CD4-positive, alpha-beta T cell (primary cell): ENCODE measurements at places on chromosomes 12 and 14. TPM values are rescaled to one million over a fixed set of nuclear protein-coding genes. Genes with fewer than 3 reads are reported as not detected.

DNA sequence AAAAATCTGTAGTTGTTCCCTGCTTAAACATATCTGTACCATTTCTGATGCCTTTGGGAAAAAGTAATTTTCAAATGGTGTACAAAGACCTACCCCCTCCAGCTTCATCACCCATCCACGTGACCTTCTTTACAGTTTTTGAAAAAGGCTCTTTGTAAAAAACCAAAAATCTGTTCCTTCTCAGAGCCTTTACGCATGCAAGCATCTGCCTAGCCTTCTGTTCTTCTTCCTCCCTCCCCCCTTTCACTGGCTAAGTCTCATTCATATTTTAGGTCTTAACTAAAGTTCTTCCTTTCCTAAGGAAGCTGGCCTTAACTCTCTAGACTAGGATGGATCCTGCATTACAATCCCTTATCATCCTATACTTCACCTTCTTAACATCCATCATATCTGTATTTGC is 10.4 kb downstream of the CAPRIN2 start:
- no peak overlapping the region for H3K4me3 ChIP-seq
- no peaks in the 10 kb centered on the region for H3K4me1 ChIP-seq
- no peaks in the 10 kb centered on the region for H3K27me3 ChIP-seq
- no peak overlapping the region for H3K27ac ChIP-seq

GRCh38 chr12:130557201-130557600 is 158.9 kb downstream of the RIMBP2 start:
- no peak overlapping the region for H3K4me3 ChIP-seq
- no peak for DNase-seq
- no peaks in the 10 kb centered on the region for H3K4me1 ChIP-seq
- H3K27me3 ChIP-seq: no peaks in the 10 kb centered on the region
- no peak overlapping the region for H3K27ac ChIP-seq

DNA sequence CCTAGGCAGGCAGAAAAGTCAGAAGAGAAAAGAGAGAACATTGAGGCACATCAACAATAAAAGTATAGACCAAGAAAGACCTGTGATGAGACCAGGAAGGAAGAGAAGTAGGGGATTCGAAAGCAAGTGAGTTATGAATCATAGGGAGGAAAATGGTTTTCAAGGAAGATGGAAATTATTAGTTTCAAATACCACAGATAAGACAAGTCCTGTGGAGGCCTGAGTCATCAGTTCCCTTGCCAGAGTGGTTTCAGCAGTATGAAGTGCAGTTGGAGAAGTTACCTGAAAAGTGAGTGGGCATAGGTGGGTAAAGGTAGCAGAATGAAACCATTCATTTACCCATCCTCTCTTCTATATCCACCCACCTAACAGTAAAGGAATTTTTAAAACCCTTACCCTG is 25.2 kb upstream of the TSPAN8 start:
- no peaks in the 10 kb centered on the region for H3K27me3 ChIP-seq
- no peaks in the 10 kb centered on the region for H3K36me3 ChIP-seq
- no peaks in the 10 kb centered on the region for H3K4me1 ChIP-seq

- H3K27ac ChIP-seq: no peak overlapping the region
- DNase-seq: no peak
- H3K4me3 ChIP-seq: no peak overlapping the region
- H3K4me1 ChIP-seq: no peaks in the 10 kb centered on the region
Measured at GRCh38 chr14:28001002-28001401, 765.6 kb upstream of the FOXG1 start.

- H3K36me3 ChIP-seq: peaks cover 27% of the 10 kb centered on the region
- H3K27ac ChIP-seq: no peak overlapping the region
- H3K4me1 ChIP-seq: no peaks in the 10 kb centered on the region
- DNase-seq: no peak
Measured at GRCh38 chr12:113880326-113880725, 85.8 kb downstream of the RBM19 start.

DNA sequence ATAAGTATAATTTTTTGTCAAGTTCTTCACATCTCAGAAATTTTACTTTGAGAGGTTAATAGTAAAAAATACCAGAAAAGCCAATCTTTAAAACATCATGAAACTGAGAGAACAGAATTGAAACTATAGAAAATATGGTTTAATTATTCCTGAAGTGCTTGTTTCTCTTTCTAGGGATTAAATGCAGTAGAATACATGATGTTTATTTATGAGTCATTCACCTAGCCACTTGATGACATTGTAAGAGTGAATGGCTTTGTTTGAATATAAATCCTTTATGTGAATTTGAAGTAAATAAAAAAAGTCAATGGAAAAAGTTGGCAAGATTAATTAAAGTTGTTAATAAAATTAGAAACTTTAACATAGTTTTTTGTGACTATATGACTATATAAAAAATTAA is 48.4 kb downstream of the KTN1 start:
- H3K4me3 ChIP-seq: no peak overlapping the region
- no peaks in the 10 kb centered on the region for H3K27me3 ChIP-seq
- H3K36me3 ChIP-seq: peaks cover 56% of the 10 kb centered on the region
- no peak overlapping the region for H3K27ac ChIP-seq

- no peak for DNase-seq
- no peaks in the 10 kb centered on the region for H3K27me3 ChIP-seq
- no peak overlapping the region for H3K4me3 ChIP-seq
- H3K36me3 ChIP-seq: no peaks in the 10 kb centered on the region
- no peak overlapping the region for H3K27ac ChIP-seq
Measured at GRCh38 chr12:104689635-104690034, 232.9 kb downstream of the CHST11 start.

- DNase-seq: no peak
- no peaks in the 10 kb centered on the region for H3K4me1 ChIP-seq
- H3K27me3 ChIP-seq: no peaks in the 10 kb centered on the region
- H3K27ac ChIP-seq: no peak overlapping the region
Measured at GRCh38 chr12:58487678-58488161, 432.6 kb downstream of the LRIG3 start.

DNA sequence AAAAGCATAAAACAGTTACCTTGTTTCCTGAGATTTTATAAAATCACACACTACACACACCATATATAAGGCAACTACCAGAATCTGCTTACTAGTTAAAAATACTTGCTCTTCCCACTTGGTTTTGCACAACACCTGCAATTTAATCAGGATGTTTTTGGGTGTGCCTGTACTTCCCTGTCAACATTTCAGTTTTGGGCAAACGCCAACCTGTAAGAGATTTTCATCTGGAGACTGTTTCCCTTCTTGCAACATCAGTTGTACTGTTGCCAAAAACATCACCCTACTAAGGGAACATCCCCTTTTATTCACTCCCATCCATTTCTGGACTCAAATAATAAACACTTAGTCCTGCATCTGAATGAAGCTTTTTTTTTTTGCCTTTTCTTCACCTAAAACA is 172.3 kb downstream of the DUSP6 start:
- no peak for DNase-seq
- H3K27ac ChIP-seq: no peak overlapping the region
- H3K4me1 ChIP-seq: no peaks in the 10 kb centered on the region
- no peaks in the 10 kb centered on the region for H3K36me3 ChIP-seq
- H3K27me3 ChIP-seq: no peaks in the 10 kb centered on the region

- no peak overlapping the region for H3K27ac ChIP-seq
- H3K4me1 ChIP-seq: no peaks in the 10 kb centered on the region
- DNase-seq: no peak
- peaks cover 15% of the 10 kb centered on the region for H3K36me3 ChIP-seq
- H3K27me3 ChIP-seq: no peaks in the 10 kb centered on the region
Measured at GRCh38 chr12:89454080-89454848, 70.3 kb downstream of the GALNT4 start.

GRCh38 chr14:24060984-24061913 is 9.4 kb downstream of the CARMIL3 start:
- no peak for DNase-seq
- no peaks in the 10 kb centered on the region for H3K36me3 ChIP-seq
- H3K27ac ChIP-seq: no peak overlapping the region
- H3K4me1 ChIP-seq: no peaks in the 10 kb centered on the region
- H3K27me3 ChIP-seq: no peaks in the 10 kb centered on the region
- no peak overlapping the region for H3K4me3 ChIP-seq

DNA sequence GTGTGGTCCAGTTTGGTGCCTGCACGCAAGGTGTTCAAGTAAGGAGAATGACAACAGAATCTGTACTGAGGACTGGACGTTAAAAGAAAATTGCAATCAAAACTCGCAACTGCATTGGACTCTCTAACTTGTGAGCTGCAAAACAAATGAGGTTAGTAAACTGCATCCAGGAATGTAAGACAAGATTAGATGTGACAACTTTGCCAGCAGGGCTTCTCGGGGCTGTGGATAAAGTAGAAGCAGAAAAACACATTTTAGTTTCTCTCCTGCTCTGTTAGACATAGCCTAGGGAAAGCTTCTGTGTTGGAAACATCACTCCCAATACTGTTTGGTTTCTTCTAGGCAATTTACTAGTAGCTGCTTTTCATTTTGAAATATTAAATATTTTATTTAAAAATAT is 338.2 kb upstream of the NAV3 start:
- no peak overlapping the region for H3K4me3 ChIP-seq
- no peaks in the 10 kb centered on the region for H3K4me1 ChIP-seq
- no peaks in the 10 kb centered on the region for H3K27me3 ChIP-seq

GRCh38 chr12:99444859-99445316 is 202.7 kb upstream of the GARIN6 start:
- no peak for DNase-seq
- H3K36me3 ChIP-seq: no peaks in the 10 kb centered on the region
- no peaks in the 10 kb centered on the region for H3K27me3 ChIP-seq
- no peak overlapping the region for H3K4me3 ChIP-seq
- H3K4me1 ChIP-seq: no peaks in the 10 kb centered on the region

- DNase-seq: no peak
- H3K27ac ChIP-seq: no peak overlapping the region
- no peaks in the 10 kb centered on the region for H3K4me1 ChIP-seq
- no peaks in the 10 kb centered on the region for H3K27me3 ChIP-seq
- no peak overlapping the region for H3K4me3 ChIP-seq
- no peaks in the 10 kb centered on the region for H3K36me3 ChIP-seq
Measured at GRCh38 chr14:59688224-59689170, 111.9 kb upstream of the CCDC175 start.

DNA sequence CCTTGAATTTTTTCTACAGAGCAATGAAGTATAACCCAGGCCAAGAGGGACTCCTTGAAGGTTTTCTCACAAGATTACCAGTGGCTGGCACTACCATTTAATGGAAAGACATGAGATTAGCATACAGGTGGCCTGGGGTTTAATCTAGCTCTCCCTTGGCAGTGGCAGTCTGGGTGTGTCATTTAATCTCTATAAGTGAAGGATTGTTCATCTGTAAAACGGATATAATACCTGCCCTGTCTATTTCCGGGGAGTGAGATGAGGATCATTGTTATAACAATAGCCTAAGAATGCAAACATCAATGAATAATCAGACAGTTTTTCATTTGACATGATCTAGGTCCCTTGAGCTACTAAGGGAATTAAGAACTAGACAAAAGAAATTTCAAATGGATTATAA is 168.7 kb upstream of the CPNE8 start:
- no peak for DNase-seq
- no peak overlapping the region for H3K4me3 ChIP-seq
- H3K4me1 ChIP-seq: no peaks in the 10 kb centered on the region
- H3K27me3 ChIP-seq: no peaks in the 10 kb centered on the region
- H3K36me3 ChIP-seq: no peaks in the 10 kb centered on the region

- peaks cover 22% of the 10 kb centered on the region for H3K4me1 ChIP-seq
- DNase-seq: no peak
- H3K27ac ChIP-seq: no peak overlapping the region
- no peaks in the 10 kb centered on the region for H3K27me3 ChIP-seq
- H3K4me3 ChIP-seq: no peak overlapping the region
- peaks cover 40% of the 10 kb centered on the region for H3K36me3 ChIP-seq
Measured at GRCh38 chr12:124440841-124441381, 126.5 kb downstream of the NCOR2 start.

DNA sequence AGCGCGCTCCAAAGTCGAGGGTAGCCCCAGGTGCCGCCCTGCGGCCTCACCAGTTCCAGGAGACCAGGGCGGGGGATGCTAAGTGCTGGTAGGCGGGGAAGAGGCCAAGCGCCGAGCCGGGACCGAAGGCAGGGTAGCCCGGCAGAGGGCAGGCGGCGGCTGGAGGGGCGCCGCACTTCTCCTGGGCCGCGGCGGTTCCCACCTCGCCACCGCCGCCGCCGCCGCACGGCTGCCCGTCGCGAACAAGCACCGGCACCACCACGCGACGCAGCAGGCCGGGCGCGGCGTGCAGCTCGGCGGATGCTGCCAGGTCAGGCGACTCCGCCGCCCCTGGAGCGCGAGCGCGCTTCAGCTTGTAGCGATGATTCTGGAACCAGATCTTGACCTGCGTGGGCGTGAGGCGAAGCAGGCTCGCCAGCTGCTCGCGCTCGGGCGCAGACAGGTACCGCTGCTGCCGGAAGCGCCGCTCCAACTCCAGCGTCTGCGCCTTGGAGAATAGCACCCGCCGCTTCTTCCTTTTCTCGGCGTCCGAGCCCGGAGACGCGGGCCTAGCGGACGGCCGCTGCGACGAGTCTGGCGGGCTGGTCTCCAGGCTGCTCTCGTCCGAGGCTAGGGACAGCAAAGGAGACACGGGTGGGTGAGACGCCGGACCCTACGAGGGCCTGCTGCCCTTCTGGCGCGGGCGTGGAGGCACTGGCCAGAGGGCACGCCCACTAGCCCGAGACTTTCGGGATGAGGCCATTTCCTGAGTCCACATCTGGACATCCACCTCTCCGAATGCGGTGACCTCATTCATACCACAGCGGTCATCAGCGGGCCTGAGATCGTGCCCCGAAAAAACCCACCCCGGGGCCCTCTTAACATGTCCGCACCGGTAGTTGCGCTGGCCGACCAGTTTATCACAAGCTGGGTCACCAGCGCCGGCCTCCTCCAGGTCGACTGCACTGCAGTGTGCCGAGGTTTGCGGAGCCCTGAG is 1.3 kb downstream of the NKX2-8 start:
- peaks cover 7% of the 10 kb centered on the region for H3K4me1 ChIP-seq
- no peak overlapping the region for H3K27ac ChIP-seq
- H3K36me3 ChIP-seq: no peaks in the 10 kb centered on the region

- H3K27ac ChIP-seq: no peak overlapping the region
- no peaks in the 10 kb centered on the region for H3K4me1 ChIP-seq
- H3K36me3 ChIP-seq: no peaks in the 10 kb centered on the region
- H3K4me3 ChIP-seq: no peak overlapping the region
- no peak for DNase-seq
Measured at GRCh38 chr14:49405291-49405690, 180.9 kb downstream of the RPS29 start.

- H3K27ac ChIP-seq: no peak overlapping the region
- peaks cover 47% of the 10 kb centered on the region for H3K27me3 ChIP-seq
- H3K4me3 ChIP-seq: no peak overlapping the region
- H3K4me1 ChIP-seq: no peaks in the 10 kb centered on the region
Measured at GRCh38 chr14:99658218-99658845, 13.4 kb downstream of the HHIPL1 start.

RPL10L gene
- not detected for total RNA-seq

VRTN gene
- total RNA-seq: not detected

FAIM2 gene
- total RNA-seq: not detected

SYNDIG1L gene
- total RNA-seq: not detected

SLC39A5 gene
- 0.33 TPM for total RNA-seq

LMNTD1 gene
- not detected for total RNA-seq

ANAPC7 gene
- 16.4 TPM for total RNA-seq

SMIM41 gene
- not detected for total RNA-seq

CLMN gene
- total RNA-seq: 0.67 TPM

KCNH5 gene
- not detected for total RNA-seq

SIX1 gene
- total RNA-seq: not detected

DNAI7 gene
- not detected for total RNA-seq

PIANP gene
- total RNA-seq: 0.99 TPM
